ENCODE measurements at places on chromosomes 3 and 15. TPM values are rescaled to one million over a fixed set of nuclear protein-coding genes. Genes with fewer than 3 reads are reported as not detected.

MESP2 gene
- total RNA-seq: 1.9 TPM

CA12 gene
- 101 TPM for total RNA-seq

ENTPD3 gene
- total RNA-seq: 0.09 TPM

DUOX1 gene
- total RNA-seq: under 0.01 TPM

RETNLB gene
- total RNA-seq: not detected

GNAT1 gene
- total RNA-seq: not detected

ACTR8 gene
- total RNA-seq: 42.8 TPM

SNX4 gene
- 23.8 TPM for total RNA-seq

SOX2 gene
- not detected for total RNA-seq

EFHB gene
- total RNA-seq: not detected

AP3B2 gene
- 0.79 TPM for total RNA-seq

RBPMS2 gene
- not detected for total RNA-seq

HRG gene
- total RNA-seq: not detected

CELF6 gene
- total RNA-seq: 0.26 TPM

C3orf85 gene
- not detected for total RNA-seq

FILIP1L gene
- total RNA-seq: 7.6 TPM

CHST13 gene
- not detected for total RNA-seq

All from bronchial smooth muscle cell (primary cell).